Stimulated activated CD4-positive, alpha-beta T cell treated with anti-CD3 and anti-CD28 coated beads, Interleukin-1b, Interleukin-23, amount 100 ng/mL, for 1 hour (primary cell): ENCODE measurements at places on chromosomes 3 and 15.

GRCh38 chr15:35123743-35124142 lies 38.6 kb upstream of the NANOGP8 start:
- no peak for DNase-seq

GRCh38 chr15:59276225-59277178 lies 69.9 kb downstream of the LDHAL6B start:
- no peak for DNase-seq

- no peak for DNase-seq
These were observed 127.9 kb downstream of the MYRIP start for GRCh38 chr3:39937315-39937714.

- no peak for DNase-seq
These were observed 155.6 kb downstream of the SQOR start for GRCh38 chr15:45790325-45790943.

GRCh38 chr15:77495838-77496596 lies 75.3 kb downstream of the HMG20A start:
- DNase-seq, result no peak

DNA sequence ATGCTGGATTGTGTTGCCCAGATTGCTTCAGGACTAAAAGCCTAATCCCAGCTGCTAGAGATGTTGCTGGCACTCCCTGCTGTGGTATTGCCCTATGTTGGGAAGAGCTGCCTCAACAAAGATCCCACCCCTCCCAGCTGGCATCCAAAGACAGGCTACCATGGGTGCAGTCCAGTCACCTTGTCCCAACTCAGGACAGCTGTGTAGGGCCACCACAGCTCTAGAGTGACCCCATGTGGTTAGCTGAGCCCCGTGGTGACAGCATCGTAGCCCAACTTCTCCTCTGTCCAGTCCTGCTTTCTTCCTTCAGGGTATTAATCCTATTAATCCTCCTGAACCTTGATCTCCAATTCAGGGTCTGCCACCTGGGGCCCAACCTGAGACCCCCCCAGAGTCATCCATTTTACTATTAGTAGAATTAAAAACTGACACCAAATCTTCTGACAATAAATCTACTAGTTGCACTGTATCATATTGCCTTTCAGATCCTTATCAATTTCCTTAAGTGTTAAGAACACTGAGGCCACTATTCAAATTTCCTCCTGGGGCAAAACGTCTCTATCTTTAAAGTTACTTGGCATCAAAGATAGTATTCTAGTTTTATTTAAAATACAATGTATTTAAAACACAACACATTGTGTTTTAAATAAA lies 83.5 kb downstream of the AQP9 start:
- DNase-seq, result no peak
